ENCODE measurements at places on chromosomes 7 and 10.

DNA sequence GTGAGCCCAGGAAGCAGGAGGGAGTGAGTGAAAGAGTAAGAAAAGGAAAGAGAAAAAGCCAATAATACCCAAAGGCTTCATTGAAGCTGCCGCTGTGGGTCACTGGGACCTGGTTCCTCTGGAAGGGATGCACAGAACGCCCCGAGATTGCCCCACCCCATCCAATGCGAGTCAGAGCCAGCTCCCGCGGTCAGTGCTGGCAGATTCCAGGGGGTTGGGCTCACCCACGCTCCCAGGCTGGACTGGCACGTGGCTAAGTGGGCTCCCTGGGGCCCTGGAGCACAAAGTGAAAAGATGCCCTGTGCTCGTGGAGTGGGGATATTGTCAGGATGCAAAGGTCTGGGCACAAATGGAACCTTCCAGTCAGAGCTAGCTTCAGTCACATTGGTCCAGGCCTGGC, 117.0 kb downstream of the OAT start:
- no peak for DNase-seq

DNA sequence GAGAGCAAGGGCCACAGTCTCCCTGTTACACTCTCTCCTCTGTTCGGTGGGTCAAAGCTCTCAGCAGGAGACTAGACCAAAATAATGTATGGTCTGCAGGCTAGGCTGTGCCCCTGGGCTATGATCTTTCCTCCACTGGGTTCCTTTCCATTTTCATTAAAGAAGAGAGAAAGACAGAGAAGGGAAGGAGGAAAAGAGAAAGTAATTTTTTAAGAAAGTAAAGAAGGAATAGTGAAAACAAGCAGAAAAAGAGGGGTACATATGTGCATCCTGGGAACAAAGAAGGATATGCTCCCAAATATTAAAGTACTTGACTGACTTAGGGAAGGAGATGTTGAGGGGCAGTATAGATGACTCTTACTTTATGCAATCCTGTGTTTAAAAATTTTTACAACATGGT, 33.6 kb upstream of the PIK3AP1 start:
- DNase-seq = no peak

DNA sequence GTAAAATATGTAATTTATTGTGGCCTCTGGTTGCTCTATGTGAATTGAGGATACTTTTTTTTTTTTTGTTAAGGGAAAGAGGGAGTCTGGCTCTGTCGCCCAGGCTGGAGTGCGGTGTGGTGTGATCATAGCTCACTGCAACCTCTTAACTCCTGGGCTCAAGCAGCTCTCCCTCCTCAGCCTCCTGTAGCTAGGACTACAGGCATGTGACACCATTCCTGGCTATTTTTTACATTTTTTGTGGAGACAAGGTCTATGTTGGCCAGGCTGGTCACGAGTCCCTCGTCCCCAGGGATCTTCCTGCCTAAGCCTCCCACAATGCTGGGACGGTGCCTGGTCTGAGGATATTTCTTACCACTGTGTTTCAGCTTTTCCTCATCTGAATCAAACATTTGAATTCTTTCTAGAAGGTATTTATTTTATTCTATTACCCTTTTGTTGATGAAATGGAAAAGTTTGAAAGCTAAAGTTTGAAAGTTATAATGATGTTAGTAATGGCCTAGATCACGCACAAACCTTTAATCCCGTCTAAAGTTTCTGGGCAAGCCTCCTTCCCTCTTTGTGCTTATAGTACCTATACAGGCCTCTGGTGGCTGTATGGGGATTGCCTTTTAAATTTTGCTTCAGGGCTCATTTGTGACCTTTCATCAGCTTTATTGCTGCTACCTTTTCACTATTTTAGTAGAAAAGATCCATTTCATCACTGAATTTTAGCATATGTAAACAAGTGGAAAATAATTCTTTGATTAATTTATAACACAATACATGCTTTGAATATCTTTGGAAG, 2.0 kb downstream of the IFRD1 start:
- no peak for DNase-seq

DNA sequence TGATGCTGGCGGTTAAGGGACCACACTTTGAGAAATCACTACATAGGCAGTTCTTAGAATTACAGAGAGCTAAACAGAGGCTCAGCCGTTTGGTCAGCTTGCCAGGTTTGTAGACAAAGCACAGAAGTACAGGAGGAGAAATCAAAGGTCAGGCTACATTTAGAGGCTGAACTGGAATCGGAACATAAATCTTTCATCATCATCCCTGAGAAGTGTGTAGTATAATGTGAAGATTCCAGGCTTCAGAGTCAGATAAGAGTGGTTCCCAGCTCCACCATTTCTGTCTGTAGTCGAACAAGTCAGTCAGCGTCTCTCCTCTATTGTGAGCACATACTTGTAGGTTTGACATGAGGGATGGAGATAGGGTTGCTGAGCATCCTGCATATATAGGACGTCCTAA, 18.9 kb downstream of the CDK1 start:
- DNase-seq = no peak

GRCh38 chr7:2301511-2301863, 12.8 kb downstream of the SNX8 start:
- no peak for DNase-seq

- DNase-seq = no peak
Measured at GRCh38 chr10:85791818-85792532, 574.6 kb downstream of the GRID1 start.

- DNase-seq = no peak
Measured at GRCh38 chr7:29314148-29314547, 119.6 kb downstream of the CHN2 start.

DNA sequence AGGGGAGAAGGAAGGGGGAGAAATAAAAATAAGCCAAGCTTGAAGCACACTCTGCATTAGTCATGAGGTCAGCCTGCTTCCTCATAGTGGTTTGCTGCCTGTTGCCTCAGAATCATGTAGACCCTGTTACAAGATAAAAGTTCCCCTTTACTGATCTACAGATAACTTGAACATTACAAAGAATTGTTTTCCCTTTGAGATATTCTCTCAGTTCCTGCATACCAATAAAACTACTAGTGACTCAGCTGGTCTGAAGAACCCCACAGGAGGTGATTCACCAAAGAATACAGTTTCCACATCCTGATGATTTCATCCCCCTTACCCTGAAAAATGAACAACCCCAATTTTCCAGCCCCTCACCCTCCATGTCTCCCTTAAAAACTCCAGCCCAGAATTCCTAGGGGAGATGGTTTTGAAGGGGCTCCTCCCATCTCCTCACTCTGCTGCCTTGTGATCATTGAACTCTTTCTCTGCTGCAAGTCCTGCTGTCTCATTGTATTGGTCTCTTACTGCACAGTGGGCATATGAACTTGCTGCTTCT, 31.5 kb upstream of the NRP1 start:
- DNase-seq = peak; percentile 50

DNA sequence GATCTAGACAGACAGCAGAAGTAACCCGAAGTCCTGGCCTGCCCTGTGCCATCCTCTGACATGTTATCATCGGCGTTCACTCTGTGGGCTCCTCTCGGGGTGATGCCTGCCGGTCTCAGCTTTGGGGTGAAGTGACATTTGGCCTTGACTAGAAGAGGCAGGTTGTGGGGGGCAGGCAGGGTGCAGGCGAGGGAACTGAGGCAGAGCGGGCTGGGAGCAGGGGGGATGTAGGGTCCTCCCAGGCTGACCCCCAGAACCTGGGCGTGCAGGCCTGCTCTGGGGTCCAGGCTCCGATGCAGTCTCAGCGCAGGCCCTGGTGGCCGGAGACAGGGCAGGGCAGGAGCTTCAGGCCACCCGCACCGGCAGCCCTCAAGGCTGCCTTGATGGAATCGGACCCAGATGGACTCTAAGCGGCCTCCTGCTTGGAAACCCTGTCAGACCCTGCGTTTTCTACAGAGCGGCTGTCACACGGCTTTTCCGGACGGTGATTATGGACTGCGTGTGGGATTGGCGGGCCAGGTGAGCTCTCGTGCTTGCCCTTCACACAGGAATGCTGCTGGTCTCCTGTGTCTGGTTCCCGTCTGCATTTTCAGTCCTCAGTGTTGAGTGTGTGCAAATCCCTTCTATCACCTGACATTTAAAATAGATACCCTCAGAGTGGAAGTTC, 842 bp upstream of the JAKMIP3 start:
- no peak for DNase-seq
